SW480 (cell line): ENCODE measurements at places on chromosomes 2 and 18.

DNA sequence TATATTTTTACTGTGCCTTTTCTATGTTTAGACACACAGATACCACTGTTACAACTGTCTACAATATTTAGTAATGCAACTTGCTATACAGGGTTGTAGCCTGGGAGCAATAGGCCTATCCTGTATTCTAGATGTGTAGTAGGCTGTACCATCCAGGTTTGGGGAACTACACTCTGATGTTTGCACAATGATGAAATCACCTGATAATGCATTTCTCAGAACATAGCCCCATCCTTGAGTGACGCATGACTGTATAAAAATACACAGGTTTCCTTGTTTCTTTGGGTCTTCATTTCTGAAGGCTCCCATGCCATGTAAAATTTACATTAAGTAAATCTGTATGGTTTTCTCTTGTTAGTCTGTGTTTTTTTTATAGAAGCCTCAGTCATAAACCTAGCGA lies 270.9 kb upstream of the SKOR2 start:
- DNase-seq = no peak

DNA sequence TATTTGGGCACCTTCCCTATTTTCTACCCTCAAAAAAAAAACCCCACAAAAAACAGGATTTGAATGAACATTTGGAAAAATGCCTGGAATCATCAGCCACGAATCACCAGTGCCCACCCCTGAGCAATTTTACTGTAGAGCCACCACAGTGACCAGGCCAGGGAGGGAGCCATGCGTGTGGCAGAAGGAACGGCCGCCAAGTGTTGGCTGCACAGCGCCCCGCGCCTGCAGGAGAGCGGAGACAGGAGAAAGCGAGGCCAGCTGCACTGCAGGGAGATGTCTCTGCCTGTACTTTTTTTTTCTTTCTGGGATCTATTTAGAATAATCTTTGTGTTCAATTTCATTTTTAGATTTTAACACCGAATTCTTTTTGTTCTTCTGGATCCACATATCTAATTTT lies 269.3 kb upstream of the RAB12 start:
- DNase-seq = no peak

- peak; percentile 31 for DNase-seq
Observed at GRCh38 chr2:9984217-9984739, 32.8 kb downstream of the GRHL1 start.

DNA sequence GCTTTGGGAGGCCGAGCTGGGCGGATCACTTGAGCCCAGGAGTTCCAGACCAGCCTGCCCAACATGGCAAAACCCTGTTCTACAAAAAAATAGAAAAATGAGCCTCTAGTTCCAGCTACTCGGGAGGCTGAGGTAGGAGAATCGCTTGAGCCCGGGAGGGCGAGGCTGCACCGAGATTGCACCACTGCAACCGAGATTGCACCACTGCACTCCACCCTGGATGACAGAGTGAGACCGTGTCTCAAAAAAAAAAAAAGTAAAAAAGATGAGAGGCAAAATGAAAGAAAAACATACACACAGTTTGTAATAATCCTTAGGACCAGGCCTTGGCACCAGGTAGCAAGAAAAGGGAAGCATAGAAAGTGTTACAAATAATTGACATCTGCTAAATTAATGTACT lies 22.0 kb downstream of the RBM43 start:
- DNase-seq = no peak

DNA sequence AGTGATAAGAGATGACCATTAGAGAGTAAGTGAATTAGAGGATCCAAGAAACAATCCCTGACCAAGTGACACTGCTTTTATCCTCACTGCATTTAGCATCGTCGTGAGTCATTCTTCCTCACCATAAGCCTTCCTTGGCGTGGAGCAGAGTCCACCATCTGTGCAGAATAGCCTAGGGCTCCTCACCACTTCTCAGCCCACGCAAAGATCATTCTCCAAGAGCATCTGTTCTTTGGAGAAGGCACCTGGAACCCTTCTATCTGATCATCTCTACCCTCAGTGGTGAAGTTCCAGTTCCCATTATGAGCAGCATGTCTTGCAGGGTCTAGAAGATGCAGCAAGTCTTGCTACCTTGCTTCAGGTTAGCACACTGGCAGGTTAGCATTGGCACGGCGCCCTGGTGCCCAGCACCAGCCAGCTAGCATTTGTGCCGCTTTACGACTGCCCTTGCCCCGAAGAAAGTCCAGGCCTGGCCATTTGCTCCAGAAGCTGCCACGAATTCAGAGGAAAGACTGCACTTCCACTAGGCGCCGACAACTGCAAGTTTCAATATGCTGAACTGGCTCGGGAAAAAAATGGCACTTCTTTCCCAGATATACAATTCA lies 225.8 kb downstream of the TTC32 start:
- DNase-seq = no peak

- DNase-seq = no peak
Observed at GRCh38 chr2:189336276-189336975, 104.8 kb upstream of the WDR75 start.

- peak; percentile 0 for DNase-seq
Observed at GRCh38 chr2:221124532-221125240, 447.4 kb downstream of the EPHA4 start.

- no peak for DNase-seq
Observed at GRCh38 chr2:54879598-54880332, 156.3 kb downstream of the EML6 start.

GRCh38 chr2:219169930-219170654 lies at the start of gene SLC23A3:
SLC23A3 (minus strand) TSS chr2:219170029; CDS start chr2:219169984, 45 bp downstream.
- no peak for DNase-seq

DNA sequence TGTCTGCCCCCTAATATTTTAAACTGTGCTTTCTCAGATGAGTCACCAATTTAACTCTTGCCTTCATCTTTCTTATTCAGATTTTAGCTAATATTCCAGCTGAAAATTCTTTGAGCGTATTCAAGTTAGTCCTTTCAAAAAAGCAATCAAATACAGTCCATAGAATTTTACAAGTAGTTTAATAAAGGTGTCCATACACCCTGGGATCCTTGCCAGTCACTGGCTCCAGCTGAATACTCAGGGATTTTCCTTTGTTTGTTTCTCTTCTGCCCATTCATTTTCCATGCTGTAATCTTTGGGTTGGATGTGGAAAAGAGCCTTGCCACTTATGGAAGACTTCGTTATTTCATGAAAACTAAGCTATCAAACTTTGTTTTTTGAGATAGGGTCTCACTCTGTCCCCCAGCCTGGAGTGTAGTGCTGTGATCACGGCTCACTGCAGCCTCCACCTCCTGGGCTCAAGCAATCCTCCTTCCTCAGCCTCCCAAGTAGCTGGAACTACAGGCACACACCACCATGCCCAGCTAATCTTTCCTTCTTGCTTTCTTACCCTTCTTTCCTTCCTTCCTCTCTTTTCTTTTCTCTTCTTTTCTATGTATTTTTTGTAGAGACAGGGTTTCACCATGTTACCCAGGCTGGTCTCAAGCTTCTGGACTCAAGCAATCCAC lies 34.0 kb downstream of the VSNL1 start:
- no peak for DNase-seq

DNA sequence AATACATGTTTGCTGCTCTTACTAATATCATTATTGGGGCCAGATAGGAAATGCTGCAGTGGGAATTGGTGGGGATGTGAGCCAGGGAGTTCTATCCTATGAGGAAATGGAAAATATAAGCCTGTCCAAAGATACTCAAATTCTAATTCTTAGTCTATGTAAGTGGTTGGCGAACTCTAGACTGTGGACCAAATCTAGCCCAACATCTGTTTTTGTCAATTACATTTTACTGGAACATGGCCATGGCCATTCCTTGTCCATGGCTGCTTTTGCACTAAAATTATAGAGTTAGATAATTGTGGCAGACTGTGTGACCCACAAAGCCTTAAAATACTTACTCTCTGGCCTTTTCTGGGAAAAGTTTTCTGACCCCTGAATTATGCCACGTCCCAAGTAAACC lies 113.3 kb downstream of the MGAT5 start:
- DNase-seq = no peak

GRCh38 chr18:37122877-37123276 lies 293.9 kb downstream of the KIAA1328 start:
- DNase-seq = no peak

- no peak for DNase-seq
Observed at GRCh38 chr2:172099472-172100079, 3.1 kb downstream of the DLX2 start.

- DNase-seq = no peak
Observed at GRCh38 chr2:127743477-127744026, 42.3 kb downstream of the SFT2D3 start.

DNA sequence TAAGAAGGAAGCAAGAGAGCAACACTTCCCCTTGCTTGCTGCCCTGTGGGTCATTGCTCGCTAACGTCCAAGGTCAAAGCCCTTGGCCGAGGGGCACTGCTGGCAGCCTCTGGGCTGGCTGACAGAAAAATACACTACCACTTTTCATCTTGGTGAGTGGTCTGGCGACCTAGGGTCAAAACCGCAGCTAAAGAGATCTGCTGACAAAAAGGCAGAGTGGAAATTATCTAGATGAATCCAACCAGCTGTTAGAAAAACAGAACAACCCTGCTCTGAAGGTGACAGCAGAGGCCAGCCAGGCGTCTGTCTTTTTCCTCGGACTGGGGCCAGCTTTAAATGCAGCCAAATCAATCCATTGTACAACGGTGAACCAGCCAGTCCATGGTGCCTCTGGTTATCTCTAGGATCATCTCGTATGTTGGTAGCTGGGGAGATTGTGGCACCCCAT lies 92.6 kb downstream of the CD8B2 start:
- DNase-seq = no peak

DNA sequence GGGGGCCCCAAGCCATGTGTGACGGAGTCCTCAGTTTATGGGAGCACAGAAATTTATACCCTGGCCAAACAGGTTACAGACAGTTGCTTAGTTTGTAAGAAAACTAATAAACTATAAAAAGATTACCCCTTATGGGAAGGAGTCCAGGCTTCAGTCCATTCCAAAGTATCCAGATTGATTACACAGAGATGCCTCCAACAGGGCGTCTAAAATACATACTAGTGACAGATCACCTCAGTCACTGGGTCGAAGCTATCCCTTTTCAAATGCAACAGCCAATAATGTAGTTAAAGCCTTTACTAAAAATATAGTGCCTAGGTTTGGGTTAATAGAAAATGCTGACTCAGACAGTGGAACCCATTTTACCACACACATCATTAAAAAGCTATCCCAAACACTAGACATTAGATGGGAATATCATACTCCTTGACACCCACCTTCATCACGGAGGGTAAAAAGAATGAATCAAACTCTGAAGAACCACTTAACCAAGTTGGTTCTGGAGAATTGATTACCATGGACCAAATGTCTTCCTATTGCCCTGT lies 10.7 kb downstream of the PRPF40A start:
- DNase-seq = no peak

GRCh38 chr18:64097497-64097896 lies 51.4 kb downstream of the LINC00305 start:
- no peak for DNase-seq

DNA sequence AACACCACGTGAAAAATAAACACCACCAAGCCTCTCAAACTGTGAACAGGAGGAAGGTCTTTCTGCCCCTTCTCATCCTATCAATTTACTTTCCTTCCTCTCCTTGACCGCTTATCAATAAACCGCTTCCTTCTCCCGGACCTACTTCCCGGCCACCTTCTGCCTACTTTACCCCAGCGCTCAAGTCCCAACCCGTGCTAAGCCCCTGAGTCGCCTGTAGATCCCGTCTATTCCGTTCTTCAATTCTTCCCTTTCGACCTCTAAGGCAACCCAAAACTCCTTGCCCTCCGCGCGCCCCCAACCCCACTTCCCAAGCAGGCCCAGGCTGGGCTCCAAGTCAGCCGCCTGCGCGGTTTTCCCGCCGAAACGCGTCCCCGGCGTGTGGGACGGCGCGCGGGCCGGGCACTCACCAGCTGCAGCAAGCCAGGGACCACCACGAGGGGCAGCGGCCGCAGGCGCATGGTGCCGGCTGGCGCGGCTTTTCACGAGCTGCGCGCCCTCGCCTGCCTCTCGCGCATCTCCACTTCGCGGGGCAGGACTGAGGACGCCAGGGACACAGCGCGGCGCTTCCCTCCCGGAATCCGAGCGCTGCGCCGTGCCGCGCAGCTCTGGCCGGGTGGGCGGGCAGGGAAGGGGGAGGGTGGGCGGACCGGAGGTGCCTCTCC lies at the start of gene NXPH2:
Gene NXPH2 (minus strand): TSS at position 610 of the 665 bp plus-strand sequence. CDS start 149 bp downstream, at position 461.
- no peak for DNase-seq

- DNase-seq = no peak
Observed at GRCh38 chr2:194301946-194302345, 1355.1 kb upstream of the SLC39A10 start.

- DNase-seq = no peak
Observed at GRCh38 chr2:11154016-11154922, 998 bp upstream of the SLC66A3 start.

DNA sequence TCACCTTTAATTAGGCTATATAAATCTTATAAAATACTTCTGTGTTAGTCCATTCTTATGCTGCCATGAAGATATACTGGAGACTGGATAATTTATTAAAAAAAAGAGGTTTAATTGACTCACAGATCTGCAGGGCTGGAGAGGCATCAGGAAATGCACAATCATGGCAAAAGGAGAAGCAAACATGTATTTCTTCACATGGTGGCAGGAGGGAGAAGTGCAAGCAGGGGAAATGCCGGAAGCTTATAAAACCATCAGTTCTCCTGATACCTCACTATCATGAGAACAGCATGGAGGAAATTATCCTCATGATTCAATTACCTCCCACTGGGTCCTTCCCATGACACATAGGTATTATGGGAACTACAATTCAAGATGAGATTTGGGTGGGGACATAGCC lies 504.4 kb downstream of the RIT2 start:
- DNase-seq = no peak
